ENCODE measurements at places on chromosomes 3 and 15.

GRCh38 chr3:69209413-69209812, 87.0 kb upstream of the LMOD3 start:
- no peak for DNase-seq

GRCh38 chr3:127588806-127589577, 1.5 kb downstream of the TPRA1 start:
- DNase-seq, result peak; percentile 90

DNA sequence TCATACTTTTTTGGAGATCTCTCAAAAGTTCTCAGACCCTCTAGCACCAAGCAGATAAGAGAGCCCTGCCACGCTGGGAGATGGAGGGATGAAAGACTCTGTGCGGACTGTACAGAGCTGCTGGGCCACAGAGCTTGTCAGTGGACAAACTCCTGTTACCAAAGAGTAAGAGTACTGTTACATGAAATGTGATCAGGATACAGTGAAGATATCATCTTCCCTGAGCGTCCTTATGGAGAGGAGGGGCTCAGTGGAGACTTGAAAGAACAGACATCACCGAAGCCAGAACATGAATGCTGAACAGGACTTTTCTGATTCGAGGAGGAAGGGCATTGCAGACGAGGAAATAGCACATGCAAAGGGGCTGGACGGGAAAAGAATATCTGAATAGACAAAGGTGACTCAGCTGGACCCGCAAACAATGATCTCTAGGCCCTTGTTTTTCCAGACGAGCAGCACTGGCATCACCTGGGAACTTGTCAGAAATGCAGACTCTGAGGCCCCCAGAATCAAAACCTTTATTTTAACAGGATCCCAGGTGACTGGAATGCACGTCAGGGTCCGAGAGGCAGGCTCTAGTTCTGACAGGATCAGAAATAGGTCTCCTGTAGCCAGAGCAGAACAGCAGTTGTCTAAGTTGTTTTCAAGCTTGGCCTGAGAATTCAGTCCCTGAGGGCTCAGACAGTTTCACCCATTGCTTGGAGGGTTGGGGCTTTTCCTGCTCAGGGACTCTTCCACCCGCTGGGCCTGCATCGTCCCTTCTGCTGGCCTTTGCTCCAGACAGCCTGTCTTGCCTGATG, 277.9 kb downstream of the RPLP1 start:
- DNase-seq, result no peak

DNA sequence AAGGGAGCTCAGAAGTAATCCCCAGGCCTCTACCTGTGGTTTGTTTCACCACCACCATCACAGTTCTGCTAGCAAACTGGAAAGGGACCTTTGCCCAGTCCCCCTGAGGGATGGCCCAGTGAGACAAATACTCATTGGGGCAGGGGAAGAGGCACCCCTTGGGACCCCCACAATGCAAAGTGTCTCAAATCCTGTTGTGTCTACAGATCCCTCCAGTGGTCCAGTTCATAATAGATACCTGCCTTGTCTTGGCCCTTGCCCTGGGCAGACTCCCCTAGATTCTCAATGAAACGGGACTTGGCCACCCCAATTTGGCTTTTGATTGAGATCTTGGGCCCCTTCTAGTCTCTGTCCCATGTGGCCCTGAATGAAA, 43.8 kb upstream of the RAB6B start:
- DNase-seq, result no peak

DNA sequence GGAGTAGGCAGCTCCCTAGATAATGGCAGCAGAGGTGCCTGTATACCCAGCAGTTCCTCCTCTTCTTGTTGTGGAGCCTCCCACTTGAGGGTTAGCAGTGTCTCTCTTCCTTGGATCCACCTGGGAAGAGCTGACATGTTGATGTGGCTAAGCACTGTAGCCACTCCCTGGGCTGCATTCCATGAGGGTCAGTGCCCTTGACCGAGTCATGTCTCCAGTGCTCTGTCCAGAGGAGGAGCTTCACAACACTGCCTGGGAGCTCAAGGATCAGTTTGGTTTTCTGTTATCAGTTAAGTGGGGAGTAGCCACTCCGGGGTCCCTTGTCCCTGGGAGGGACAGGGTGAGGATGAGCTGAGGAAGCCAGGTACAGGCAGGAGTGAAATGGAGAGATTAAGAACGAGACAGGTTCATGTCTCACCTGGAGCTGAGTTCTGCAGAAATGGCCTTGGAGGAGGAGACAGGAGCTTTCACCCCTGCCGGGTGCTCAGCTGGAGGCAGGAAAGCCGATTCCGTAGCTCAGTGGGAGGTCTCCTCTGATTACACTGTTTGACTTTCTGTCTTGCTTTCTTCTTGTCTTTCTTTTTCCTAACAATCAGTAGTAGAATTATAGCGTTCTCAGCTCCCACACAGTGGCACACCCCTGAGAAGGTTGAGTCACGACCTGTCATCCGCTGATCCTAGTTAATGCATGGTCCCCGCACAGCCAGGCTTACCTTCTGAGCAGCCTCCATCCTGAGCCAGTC, 57.9 kb upstream of the SEC22A start:
- peak; percentile 34 for DNase-seq

DNA sequence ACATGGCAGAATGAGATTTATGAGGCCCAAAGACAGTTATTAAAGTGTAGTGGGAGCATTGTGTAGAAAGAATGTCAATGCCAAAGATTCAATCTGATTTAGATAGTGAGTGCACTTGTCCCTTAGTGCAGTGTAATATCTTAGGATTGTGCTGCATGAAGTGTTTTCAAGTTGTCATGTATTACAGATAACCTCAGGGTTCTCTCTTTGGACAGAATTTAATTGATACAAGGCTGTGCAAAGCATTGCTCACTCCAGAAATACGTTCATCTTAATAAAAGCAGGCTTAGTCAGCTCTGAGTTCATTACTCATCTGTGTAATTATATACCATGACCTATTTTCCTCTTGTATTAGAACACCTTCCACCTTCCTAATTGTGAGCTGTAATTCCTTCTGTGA, 16.0 kb upstream of the GPR171 start:
- DNase-seq, result no peak

GRCh38 chr15:79418693-79419279, 13.3 kb upstream of the MINAR1 start:
- DNase-seq, result no peak

- no peak for DNase-seq
These were observed 141.3 kb downstream of the P2RY1 start for GRCh38 chr3:152976239-152976638.

GRCh38 chr3:127710155-127710941, 37.6 kb downstream of the ABTB1 start:
- DNase-seq, result no peak
